ENCODE measurements at places on chromosomes 12 and 14.

DNA sequence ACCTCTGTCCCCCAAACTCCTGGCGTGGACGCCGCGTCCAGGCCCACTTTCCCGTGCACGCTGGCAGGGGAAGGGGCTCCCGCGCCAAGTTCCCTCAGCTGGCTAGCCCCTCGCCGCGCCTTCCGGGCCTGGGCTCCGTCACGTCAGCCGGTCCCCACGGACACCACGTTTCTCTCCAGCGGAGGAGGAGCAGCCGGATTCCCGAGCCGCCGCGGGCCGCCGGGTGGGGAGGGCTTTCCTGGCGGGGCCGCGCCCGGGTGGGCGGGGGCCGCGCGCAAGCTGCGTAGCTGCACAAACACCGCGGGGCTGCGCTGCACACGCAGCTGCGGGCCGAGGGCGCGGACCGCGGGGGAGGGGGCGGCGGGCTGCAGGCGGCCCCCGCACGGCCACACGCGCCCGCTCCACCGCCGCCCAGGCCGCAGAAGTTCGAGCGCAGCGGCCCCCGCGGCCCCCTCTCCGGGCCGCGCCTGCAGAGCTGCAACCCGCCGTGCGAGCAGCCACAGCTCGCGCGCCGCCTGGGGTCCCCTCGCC is 45.1 kb upstream of the PNMA1 start:
- DNase-seq: no peak

GRCh38 chr12:39329018-39329417 is 113.9 kb downstream of the KIF21A start:
- no peak for DNase-seq

GRCh38 chr12:25320123-25321006 is 69.6 kb upstream of the KRAS start:
- no peak for DNase-seq

DNA sequence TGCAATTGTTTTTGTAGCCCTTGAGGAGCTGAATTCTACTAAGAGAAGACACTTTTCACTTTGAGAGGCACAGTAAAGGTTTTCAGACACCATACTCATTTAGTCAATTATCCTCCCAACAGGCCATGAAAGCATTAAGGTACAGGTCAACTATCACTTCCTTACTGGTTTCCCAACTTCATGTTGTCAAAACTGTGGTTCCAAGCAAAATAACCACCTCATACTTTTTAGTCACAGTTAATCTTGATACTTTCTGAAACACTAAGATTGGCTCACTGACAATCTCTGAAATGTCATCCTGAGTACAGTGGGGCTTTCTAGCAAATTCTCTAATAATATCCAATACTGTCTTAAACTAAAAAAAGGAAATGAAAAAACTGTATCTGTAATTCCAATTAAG is 71.7 kb downstream of the SLC2A13 start:
- DNase-seq: no peak

DNA sequence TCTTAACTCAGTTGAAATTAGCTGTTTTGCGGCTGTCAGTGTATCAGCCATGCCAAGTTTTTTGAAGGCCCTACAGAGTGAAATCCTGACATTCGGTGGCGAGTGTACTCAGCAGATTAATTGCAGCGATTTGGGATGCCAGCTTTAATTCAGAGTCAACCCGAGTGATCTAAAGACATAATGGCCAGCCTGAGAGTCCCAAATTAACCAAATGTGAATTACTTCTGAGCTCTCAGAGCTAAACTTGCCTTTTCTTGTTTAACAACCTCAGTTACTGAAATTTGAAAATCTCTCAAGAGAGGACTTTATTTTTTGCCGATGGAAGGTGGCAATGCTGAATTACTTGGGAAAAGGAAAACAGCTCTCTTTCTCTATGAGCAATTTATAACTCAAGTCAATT is 148.5 kb downstream of the GLT1D1 start:
- DNase-seq: no peak

- no peak for DNase-seq
Measured at GRCh38 chr14:41799817-41800216, 193.1 kb downstream of the LRFN5 start.

DNA sequence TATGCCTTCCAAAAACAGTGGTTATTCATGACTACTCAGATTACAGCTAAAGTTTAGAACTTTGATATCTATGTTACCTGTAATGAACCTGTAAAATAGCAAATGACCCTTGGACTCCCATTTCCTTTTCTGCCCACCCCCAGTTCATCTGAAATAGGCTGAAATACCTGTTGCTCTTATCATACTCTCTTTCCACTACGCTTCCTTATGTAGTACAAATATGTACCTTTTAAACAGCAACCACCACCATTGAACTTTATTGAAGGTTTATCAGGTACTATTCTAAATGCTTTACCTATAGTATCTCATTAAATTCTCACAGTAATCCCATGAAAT is 239.7 kb downstream of the SSPN start:
- DNase-seq: no peak

DNA sequence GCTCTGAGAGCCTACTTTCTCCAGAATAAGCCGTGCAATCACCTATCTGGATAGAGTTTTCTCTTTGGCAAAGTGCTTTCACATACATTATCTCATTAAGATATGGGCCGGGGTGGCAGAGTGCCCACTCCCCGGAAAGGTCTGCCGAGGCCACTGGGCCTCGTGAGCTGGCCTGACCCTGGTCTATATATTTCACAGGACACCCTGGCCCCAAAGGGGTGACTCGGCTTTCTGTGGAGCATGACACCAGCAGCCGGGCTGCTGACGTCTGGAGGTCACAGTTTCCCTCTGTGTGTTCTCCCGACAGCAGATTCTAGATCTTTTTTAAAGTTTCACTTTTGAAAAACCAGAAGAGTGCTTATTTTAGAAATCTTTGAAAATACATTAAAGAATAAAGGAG is 27.9 kb upstream of the ATP2A2 start:
- no peak for DNase-seq

DNA sequence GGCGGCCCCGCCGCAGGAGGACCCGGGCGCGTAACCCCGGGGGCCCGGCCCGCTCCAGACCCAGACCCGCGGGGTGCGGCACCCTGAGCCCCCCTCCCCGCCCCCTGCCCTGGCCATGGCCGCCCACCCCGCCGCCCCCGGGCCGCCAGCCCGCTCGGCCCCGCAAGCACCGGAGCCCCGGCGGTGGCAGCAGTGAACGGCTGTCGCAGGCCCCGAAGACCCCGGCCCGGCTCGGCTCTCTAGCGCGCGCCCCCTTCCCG is 221 bp downstream of the MARCHF9 start:
- no peak for DNase-seq

- no peak for DNase-seq
Measured at GRCh38 chr12:66620026-66620425, 58.9 kb downstream of the GRIP1 start.

DNA sequence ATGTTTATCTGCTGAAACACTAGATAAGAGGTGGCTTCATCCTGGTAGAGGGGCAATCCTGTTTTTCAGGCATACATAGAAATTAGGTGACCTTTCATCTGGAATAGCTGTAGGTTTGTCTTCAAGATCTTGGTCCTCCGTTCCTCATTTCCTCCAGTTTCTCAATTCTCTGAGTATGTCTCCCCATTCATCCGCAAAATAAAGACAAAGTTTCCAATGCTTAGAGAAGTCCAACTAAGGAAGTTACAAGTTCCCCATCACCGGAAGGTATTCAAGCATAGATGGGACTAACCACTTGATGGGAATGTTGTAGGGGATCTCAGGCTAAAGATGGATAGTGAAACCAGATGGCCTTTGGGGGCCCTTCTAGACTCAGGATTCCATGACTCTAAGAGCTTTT is 34.3 kb downstream of the ERG28 start:
- DNase-seq: no peak

DNA sequence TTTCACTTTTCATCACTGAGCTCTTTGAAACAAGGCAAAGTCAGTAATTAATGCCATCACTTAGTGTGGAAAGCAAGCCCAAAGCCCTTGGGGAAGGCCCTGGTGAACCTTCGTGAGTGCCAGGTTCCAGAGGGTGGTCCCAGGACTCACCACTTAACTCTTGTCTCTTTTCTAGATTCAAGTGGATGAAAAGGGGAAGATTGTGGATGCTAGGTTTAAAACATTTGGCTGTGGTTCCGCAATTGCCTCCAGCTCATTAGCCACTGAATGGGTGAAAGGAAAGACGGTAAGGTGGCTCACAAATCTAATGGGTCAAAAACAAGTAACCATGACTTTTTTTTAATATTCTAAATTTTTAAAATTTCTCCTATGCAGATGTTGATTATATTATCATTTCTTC is 2.8 kb downstream of the ISCU start:
- no peak for DNase-seq

GRCh38 chr14:68685419-68686204 is 107.3 kb downstream of the ZFP36L1 start:
- DNase-seq: no peak

DNA sequence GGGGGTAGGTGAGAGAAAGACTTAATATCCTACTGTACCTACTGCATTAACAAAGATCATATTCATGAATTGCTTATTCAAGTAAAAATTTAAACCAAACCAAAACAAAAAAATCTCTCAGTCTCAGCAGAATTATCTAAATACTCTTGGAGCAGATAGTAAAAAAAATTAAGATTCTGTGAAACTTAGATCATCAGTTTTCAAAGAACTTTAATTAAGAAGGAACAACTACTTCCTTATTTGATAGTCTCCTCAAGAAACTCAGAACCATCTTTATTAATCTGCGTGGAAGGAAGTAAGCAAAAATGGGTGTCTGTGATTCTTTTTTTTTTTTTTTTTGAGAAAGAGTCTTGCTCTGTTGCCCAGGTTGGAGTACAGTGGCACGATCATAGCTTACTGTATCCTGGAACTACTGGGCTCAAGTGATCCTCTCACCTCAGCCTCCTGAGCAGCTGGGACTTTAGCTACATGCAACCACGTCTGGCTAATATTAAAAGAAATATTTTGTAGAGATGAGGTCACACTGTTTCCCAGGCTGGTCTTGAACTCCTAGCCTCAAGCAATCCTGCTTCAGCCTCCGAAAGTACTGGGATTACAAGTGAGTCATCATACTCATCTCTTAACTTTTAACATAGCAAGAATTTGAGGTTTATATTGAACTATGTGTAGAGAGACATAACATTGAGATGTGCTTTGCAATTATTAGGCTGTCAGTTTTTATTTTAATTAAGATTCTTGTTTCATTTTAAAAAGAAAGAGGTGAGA is 37.4 kb downstream of the GAS2L3 start:
- no peak for DNase-seq

DNA sequence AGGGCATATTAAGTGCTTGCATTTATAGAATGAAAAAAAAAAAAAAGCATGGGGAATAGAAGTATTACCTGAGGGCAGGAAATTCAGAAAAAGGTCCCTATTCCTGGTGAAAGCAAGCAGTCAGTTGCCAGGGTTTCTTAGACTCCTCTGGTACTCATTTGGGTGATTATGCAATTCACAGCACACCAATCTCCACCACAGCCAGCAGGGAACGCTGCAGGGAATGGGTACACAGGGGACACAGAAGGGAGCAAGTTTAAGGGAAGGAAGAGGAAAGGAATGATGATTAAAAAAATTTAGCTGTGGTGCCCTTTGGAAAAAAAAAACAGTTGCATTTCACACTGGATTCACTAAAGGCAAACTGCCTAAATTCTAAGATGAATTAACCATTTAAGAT is 14.2 kb downstream of the BLTP3B start:
- no peak for DNase-seq

DNA sequence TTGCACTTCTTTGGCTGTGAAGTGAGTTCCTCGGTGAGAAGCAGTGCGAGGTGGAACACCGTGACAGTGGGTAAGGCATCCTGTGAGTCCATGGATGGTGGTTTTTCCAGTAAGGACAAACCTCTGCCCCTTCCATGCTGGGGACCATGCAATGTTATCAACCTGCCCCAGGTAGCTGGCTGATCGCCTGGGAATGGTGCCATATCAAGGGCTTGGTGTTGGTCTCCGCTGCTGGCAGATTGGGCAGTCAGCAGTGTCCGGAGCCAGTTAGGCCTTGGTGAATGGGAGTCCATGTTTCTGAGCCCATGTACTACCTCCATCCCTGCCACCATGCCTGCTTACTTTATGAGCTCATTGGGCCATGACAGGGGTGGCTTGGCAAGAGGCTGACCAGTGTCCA is 114.7 kb upstream of the C14orf180 start:
- peak; percentile 74 for DNase-seq

DNA sequence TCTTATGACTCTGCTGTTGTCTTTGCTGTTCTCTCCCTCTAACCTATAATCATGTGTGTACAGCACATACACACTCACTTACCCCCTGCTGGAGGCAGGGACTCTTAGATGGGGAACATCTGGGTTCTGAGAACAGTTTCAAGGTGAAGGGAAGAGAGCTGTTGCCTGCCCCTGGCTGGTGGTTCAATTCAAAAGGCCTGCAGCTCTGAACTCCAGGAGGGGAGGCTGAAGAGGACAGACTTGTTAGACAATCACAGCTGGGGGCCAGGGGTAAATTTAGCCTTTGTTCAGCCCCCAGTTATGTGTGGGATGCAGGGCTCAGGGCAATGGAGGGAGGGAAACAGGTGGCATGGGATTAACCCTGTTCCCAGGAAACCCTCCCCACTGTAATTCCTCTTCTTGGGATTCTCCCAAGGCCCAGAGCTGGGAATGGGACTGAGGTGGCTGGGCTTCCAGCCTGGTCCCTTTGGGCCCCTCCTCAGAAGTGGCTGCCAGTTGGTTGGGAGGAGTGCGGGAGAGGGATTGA is 1.9 kb downstream of the MYL6B start:
- no peak for DNase-seq

DNA sequence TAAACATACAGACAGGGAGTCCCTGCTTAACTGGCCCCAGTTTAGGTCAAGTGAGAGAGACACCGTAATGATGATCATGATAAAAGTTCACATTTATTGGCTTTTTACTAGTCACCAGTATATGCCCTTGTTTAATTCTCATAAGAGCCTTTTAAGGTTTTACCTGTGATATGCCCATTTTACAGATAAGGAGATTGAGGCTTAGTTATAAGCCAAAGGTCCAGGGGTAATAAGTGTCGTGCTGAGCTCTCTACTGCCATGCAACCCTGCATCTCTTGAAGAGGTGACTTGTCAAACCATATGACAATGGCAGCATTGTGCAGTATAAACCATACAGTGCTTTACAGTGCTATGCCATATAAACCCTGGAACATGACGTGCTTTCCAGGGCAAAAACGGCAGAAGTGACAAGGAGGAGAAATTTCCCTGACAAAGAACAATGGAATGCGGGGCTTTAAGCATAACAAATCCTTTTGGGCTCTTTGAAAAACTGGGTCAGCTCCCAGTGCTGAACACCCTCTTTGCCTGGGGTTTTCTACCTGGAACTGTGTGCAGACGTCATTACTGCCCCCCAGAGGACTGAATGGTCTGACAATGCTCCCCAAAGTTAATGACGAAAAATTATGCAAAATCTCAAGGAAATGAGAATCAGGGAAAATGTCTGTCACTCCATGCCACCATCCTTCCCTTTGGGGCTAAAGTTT is 59.7 kb upstream of the C14orf132 start:
- DNase-seq: no peak

GRCh38 chr14:51302295-51303030 is 62.4 kb downstream of the TMX1 start:
- no peak for DNase-seq

DNA sequence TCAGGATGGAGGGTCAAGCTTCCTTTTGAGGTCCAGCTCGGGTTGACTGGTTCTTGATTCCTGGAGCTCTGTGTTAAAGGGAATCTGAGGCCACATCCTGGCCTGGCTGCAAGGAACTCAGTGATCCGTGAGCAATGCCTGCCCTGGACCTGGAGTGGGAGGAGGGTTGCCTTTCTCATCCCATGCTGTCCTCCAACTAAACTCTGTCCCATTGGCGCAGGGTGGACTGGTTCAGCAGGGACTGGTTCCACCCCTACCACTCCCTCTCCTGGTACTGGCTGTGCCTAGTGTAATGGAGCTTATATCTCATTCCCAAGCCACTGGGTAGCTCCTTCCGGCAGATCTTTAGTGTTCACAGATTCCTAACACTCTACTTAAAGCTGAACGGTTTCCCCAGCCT is 3.9 kb upstream of the CMKLR1 start:
- DNase-seq: no peak
